ENCODE measurements at places on chromosomes 4 and X. TPM values are rescaled to one million over a fixed set of nuclear protein-coding genes. Genes with fewer than 3 reads are reported as not detected.

DNA sequence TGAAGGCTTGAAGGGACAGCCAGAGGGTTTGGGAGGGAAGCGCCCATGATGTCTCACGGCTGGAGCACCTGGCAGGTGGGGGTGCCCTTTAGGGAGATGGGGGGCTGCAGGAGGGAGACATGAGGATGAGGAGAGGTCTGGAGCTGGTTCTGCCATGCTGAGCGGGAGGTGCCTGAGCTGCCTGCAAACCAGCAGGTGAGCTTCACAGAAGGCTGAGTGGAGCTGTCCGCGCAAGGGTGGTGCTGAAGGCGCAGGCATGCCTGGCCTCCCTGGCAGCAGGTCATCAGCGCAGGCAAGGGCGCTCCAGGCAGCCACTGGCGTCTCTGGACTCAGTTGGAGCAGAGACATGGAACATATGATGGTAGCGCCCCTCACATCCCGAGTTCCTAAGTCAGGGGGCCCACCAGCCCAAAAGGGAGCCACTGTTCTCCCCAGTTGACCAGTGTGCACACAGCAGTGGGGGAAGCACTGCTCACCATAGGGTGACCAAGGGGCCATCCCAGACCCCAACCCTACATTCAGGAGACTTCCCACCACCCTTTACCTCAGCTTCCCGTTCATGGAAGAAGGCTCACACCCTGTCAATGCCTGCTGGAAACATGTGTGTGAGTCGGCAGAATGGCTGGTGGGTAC is 25.8 kb downstream of the ADRA2C start:
- DNase-seq = no peak

GRCh38 chr4:120902925-120903324 is 19.6 kb downstream of the PRDM5 start:
- DNase-seq = no peak

DNA sequence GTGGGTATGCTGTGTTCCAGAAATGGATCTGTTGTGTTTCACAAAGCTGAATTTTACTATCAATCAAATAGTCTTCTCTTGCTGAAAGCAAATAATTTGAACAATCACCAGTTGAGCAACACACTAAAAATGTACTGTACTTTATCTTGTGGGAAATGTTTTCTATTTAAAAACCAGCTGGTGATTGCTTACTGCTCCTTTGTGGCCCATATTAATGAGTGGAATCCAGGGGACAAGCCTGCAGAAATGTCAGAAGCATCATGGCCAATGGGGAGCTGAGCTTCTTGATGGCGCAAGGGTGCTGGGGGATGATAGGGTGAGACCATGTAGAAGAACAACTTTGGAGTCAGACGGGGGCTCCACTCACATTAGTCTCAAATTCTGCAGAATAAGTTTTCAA is 346.2 kb downstream of the ARHGAP10 start:
- no peak for DNase-seq

GRCh38 chr4:4560136-4560535 is 18.3 kb upstream of the STX18 start:
- DNase-seq = no peak

DNA sequence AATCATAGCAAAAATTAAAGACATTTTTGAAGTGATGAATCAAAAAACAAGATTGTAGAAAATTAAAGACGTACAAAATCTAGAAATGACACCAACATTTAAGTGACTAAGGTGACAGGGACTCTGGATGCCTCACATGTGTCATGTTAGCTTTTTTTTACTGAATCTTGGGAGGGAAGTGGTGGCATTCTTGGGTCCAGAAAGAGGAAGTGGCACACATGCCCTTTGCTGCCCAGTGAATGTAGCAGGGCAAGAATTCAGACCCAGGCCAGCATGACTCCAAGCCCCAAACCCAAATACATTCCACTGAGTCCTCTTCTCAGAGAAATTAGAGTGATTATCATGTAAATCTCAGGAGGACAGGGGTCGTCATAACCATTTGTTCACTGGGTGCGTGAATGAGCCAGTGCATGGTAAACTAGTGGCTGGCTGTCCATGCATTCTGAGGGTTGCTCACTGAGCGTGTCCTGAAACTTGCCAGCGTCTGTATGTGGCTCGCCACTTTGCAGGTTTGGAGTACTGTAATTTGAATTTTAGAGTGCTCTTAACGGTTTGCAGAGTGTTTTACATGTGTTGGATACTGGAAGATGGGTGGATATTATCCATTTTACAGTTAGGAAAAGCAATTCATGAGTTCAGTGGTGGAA is 55.4 kb upstream of the TBC1D14 start:
- no peak for DNase-seq

GRCh38 chr4:119788349-119789266 is 160.0 kb upstream of the PDE5A start:
- no peak for DNase-seq

DNA sequence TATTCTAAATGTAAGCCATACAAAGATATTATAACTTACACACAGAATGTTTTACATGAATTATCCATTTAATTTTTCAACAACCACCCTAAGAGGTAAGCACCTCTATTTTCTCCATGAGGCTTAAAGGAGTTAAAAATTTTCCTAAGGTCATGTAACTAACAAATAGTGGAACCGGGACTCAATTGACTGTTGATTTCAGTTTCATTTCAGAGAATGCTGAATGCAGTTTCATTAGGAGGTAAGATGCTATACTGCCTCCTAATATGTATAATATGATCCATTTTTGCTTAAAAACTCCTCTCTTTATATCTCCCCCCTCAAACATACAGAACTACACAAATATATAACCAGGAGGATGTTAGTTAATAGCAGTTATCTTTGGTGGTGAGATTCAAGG is 29.1 kb downstream of the PHKA1 start:
- DNase-seq = no peak

DNA sequence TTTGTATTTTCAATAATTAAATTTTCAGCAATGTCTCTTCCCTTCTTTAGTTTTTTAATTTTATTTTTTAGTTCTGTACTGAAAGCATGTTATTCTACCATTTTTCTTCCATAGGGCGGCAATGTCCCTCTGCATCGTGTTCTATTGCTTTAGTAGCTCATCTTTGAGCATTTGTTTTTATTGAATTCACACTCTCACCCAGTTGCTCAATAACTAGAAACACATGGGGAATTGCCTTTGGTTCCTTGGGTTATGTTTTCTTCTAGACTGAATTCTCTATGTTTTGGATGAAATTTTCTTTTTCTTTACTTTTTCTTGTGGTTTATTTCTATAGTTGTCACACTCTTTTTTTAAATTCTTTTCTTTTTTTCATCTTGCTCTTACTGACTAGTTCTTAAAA is 233.8 kb upstream of the LDB2 start:
- no peak for DNase-seq

DNA sequence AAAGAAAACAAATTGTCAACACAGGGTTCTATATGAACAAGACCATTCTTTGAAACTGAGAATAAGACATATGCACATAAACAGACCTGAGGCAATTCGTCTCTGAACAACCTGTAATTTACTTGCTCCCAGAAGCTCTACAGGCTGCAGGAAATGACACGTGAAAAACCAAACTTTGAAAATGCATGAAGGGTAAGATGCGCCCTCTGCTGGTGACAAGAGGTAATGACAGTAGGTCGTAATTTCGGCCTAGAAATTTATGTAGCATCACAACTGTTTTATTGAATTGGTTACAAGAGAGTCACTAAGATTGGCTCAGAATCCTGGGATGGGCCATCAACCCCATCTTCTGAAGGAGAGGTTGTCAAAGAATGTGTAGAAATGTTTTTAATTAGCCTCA is 276.5 kb downstream of the PPP4R3C start:
- DNase-seq = no peak

The MAP7D2 gene
- total RNA-seq = 0.29 TPM

The UCP1 gene
- not detected for total RNA-seq

The SYP gene
- total RNA-seq = 1.00 TPM

The IRF2 gene
- total RNA-seq = 35.3 TPM

The RHOH gene
- 3.9 TPM for total RNA-seq
